Activated CD8-positive, alpha-beta memory T cell treated with anti-CD3 and anti-CD28 coated beads for 24 hours (primary cell): ENCODE measurements at places on chromosomes 5 and 9.

- DNase-seq, result no peak
Measured at GRCh38 chr9:32394381-32395049, 10.1 kb downstream of the ACO1 start.

DNA sequence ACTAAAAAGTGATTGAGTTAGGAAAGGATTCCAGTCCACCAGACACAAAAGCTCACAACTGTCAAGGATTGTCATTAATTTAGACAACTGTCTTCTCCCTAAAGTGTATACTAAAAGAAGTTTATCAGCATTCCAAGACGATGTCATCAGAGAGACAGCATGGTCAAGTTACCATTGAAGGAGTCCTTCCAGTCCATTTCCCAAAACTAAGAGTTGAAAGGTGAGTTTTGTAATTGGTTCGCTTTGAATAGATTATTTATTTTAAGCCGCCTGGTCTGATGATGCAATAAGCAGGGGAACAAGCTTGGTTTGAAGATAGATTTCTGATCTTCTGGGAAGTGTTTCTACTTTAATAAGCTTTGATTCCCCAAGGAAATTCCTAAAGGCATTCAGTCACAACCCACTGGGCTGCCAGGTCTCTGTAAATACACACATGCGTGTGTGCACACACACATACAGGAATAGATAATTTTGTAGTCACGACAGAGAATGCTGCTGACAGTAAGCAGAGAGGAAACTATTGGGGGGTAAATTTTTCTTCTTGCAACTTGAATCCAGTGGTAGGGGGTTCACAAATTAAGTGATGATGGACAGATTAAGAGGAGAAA is 234.8 kb downstream of the PIK3R1 start:
- no peak for DNase-seq

DNA sequence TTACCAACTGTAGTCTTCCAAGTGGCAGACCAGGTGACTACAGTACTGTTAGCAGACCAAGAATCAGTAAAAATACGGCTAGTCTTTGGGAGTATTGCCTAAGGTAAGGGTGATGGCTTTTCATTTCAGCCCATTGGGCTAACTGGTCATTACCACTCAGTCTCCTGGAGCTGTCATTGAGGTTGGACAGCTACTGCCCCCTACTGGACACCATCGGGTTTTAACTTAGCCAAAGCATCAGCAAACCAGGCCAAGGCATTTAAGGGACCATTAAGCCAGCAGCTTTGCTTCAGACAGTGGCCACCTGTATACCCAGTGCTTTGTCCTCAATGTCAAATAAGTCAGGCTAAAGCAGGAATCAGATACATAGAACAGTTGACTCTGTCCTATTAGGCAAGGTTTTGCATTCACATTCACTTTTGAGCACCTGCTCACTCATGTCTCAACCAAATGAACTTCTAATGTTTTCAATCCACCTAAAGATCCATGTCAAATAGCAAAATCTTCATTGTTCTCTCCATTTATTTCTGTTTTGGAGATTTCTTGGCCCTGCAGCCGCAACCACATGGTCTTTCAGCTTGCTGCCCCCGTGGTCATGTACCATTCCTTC is 117.2 kb downstream of the INVS start:
- DNase-seq, result peak; percentile 82

GRCh38 chr5:43024217-43024616 is 15.9 kb downstream of the ANXA2R start:
- DNase-seq, result no peak

DNA sequence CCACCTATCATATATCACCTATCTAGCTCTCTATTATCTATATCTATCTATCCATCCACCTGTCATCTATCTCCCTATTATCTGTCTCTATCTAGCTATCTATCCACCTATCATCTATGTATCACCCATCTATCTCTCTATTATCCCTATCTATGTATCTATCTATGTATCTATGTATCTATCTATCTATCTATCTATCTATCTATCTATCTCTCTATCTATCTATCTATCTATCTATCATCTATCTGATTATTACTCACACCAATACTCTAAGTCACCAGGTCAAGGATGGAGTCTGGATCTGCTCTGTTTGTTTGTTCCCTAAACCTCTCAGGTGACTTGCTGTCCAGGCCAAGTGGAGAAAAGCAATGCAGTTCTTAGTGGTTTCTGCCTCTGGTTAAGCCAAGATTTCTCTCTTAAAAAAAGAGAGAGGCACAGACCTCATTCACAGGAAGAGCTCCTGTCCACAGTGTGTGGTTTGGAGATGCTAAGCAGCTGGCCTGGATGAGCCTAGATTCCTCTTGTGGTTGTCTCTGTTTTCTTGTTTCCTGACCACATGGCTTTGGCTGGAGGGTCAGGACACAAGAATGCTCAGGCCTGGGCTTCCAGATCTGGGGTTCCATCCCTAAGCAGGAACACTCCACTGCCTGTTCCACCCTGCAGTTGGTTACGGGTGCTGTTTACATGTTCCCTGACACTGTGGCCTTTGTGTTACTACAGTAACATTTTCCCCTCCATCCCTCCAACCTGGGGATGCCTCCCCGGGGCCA is 133.4 kb downstream of the PHF2 start:
- DNase-seq, result no peak

DNA sequence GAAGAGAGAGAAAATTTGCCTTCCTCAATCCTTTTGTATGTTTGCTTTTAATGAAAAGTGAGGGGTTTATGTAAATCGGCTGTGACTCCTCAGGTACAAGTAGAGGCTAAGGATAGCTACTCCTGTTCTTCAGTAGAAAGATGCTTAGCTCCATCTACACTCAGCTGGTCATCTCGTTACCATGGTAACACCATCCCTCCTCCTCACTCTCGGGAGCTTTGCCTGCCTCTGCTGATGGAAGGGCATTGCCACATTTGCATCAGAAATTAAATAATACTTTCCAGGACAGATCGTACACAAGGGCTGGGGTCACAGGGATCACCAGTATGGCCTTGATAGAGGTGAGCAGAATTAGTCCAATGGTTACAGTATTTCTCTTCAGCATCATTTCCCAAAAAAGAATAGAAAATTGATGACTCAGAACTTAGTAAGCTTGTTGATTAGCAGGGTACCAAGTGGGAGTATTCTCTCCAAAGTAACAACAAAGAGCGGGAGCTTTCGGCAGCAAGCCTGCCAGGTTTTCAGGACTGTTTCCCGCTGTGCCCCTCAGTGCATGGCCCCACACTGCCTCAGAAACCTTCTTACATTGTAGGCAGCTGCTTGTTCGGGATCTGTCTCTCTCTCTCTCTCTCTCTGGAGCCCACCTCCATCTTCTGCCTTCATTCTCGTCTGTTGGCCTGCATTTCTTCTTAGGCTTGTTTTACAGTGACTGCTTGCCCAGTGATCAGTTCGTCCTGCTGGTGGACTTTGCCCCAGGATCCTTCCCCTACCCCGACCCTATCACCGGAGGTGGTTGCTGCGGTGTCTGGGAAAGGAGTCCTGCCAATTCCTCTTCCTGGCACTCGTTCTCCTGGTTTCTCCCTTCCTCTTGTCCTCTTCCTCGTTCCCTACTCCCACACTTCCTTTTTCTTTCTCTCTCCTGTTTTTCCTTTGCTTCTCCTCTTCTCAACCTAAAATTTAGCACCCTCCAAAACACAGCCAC is 51.9 kb upstream of the SNAPC3 start:
- no peak for DNase-seq

DNA sequence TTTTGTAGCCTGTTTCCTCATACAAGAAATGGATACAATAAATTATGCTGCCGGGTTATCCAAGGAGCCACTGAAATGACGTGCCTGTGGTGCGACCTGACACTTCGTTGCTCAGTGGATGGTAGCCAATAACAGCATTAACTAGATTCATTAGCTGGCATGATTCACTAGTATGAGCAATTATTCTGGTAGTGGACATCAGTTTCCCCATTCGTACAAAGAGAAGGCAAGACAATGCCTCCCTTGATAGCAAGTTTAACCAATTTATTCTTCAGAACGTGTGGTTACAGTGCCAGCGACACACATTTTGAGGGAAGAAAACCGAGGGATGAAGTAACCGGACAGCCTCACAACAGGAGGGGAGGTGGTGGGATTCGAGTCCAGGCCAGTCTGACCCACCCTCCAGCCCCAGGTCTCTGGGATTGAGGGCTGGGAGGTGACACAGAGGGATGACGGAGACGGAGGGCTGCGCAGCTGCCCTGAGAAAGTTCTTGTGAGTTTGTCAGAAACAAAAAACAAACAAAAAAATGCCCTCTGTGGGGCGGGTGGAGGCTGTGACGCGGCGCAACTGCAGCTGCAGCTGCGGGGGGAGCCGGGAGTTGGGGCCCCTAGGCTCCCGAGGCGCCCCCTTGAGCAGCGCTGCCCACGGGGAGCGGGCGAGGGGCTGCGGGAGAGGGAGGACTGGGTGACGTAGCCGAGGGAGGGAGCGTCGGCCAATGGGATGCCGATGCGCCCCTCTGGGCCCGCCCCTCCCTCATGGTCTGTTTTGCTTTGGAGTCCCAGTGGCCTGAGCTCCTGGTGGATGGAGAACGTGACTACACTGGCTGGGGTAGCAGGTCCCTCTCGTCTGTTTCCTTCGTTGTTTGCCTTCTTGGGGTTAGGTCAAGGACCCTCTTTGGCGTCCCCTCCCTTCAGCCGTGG is 10.9 kb downstream of the LHX2 start:
- no peak for DNase-seq

DNA sequence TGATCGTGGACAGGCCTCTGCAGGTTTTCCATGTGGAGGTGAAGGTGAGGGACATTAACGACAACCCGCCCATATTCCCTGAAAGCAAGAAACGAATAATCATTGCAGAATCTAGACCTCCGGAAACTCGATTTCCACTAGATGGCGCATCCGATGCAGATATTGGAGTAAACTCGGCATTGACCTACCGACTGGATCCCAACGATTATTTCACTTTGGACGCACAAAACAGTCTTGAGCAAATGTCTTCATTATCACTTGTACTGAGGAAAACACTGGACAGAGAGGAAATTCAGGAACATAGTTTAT is 621 bp downstream of the PCDHA13 start:
- no peak for DNase-seq

DNA sequence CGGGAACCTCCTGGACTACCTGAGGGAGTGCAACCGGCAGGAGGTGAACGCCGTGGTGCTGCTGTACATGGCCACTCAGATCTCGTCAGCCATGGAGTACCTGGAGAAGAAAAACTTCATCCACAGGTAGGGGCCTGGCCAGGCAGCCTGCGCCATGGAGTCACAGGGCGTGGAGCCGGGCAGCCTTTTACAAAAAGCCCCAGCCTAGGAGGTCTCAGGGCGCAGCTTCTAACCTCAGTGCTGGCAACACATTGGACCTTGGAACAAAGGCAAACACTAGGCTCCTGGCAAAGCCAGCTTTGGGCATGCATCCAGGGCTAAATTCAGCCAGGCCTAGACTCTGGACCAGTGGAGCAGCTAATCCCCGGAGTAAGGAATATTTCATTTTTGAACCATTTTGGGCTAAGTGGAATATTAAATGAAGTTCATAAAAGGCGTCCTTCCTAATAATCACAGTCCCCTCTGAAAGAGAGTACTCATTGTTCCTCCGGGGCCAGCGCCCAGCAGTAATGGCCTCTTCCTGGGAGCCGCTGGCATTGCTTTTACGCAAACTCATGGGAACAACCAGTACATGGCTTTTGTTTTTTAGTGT is 23.6 kb downstream of the QRFP start:
- DNase-seq, result no peak

DNA sequence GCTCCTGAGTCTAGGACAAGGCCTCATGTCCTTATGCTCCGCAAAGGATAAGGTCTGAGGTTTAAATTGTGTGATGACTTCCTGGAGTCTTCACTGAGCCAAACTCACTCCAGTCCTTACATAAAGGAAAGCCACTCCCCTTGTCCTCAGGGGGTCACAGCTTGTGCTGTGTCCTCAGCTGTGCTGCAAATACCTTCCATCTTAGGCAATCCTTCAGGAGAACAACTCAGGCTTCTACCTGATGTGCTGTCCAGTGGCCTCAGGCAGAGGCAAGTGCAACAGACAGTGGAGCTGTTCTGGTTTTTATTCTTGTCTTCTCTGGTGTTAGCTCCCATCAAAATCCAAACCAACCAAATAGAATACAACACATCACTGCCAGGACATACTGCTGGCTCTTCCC is 151.5 kb downstream of the TAF11L14 start:
- no peak for DNase-seq

- peak; percentile 63 for DNase-seq
Measured at GRCh38 chr9:91186632-91187108, 175.0 kb downstream of the AUH start.

- DNase-seq, result no peak
Measured at GRCh38 chr9:129857207-129857606, 21.9 kb downstream of the USP20 start.

- DNase-seq, result peak; percentile 47
Measured at GRCh38 chr5:141521244-141521781, 32.4 kb downstream of the PCDHGC5 start.

GRCh38 chr5:61348447-61348846 is 16.4 kb downstream of the ZSWIM6 start:
- no peak for DNase-seq

- DNase-seq, result no peak
Measured at GRCh38 chr5:67190410-67190809, 6.2 kb downstream of the CD180 start.

- DNase-seq, result no peak
Measured at GRCh38 chr9:91348191-91348807, 13.4 kb downstream of the AUH start.

GRCh38 chr5:154793599-154794524 is 38.7 kb downstream of the LARP1 start:
- no peak for DNase-seq

- DNase-seq, result no peak
Measured at GRCh38 chr9:18928711-18929110, 104.3 kb downstream of the SAXO1 start.

- no peak for DNase-seq
Measured at GRCh38 chr9:20479419-20480155, 142.7 kb downstream of the MLLT3 start.

GRCh38 chr9:76658510-76659231 is 105.6 kb upstream of the PCA3 start:
- no peak for DNase-seq

- no peak for DNase-seq
Measured at GRCh38 chr5:89313044-89313443, 430.1 kb upstream of the MEF2C start.

GRCh38 chr9:22683700-22684075 is 237.1 kb downstream of the DMRTA1 start:
- DNase-seq, result no peak

DNA sequence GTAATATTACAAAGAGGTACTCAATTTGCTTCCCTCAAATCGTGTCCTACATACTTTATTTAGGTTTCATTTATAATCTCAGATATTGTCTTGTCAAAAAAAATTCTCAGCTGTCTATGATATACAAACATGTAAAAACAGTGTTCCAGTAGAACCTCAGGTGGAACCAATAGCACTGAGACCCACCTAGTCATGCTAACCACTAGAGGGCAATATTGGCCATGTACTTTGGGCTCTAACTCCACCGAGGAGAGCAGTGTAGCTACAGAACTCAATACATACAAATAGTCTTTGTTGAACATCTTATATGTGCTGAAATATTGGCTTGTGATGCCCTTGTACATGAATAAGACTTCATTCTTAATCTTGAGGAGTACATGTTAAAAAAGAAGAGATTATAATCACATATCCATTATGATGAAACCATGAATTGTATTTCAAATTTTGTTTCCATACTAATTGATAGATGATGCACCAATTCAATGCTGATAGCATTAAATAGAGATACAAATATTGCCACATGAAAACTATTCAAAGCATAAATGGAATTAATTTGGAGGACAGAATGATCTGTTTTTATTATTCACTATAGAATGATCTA is 71.2 kb upstream of the CNTLN start:
- no peak for DNase-seq

GRCh38 chr5:103373597-103374472 is 115.3 kb downstream of the MACIR start:
- no peak for DNase-seq
